ENCODE measurements at places on chromosomes 6 and 20.

DNA sequence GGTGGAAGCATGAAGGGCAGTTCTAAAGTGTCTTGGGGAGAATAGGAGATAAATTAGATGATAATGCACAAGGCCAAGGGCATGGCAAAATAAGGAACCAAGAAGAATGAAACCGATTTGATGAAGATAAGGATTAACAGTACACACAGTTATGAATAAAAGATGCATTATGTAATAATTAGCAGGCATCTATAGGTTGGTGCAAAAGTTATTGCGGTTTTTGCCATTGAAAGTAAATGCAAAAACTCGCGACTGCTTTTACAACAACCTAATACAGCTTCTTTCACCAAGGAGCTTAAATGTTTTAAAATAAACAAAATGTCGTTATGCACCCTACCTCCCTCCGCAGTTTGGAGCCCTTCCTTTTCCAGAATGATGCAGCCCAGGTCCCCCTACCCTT is 29.0 kb downstream of the MAS1 start:
- DNase-seq = no peak

DNA sequence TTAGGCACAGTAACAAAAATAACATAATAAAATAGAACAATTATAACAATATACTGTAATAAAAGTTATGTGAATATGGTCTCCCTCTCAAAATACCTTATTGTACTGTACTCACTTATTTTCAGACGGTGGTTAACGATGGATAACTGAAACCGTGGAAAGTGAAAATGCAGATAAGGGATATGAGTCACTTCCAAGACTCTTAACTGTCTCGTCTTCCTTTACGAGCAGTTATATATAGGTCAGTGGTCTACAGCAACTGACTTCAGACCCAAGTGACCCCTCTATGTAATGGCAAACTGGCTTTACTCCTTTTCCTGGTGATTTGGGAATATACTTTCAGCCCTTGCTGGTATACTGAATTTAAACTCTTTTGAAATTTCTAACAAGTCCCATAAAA is 261.4 kb downstream of the SLC35F1 start:
- no peak for DNase-seq

- no peak for DNase-seq
Measured at GRCh38 chr20:1671891-1672669, 14.5 kb upstream of the SIRPG start.

- no peak for DNase-seq
Measured at GRCh38 chr6:33236328-33236727, 28.0 kb downstream of the RING1 start.

DNA sequence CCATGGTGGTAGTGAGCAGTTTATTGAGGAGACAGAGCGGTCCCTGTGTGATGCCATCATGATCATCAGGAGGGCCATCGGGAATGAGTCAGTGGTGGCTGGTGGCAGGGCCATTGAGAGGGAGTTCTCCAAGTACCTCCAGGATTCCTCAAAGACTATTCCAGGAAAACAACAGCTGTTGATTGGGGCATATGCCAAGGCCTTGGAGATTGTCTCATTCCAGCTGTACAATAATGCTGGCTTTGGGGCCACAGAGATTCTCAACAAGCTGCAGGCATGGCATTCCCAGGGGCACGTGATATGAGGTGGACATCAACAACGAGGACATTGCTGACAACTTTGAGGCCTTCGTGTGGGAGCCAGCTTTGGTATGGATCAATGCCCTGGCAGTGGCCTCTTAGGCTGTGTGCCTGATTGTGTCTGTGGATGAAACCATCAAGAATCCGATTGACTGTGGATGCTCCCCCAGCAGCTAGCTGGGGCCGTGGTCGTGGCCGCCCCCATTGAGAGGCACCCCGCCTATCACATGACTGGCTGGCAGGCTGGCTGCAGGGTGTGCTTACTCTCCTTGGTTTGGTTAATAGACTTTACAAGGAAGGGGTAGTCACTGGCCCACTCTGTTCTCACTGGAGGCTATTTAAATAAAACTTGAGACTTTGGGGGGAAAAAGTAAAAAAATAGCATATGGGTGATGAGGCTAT is 16.7 kb downstream of the RAET1E start:
- no peak for DNase-seq

DNA sequence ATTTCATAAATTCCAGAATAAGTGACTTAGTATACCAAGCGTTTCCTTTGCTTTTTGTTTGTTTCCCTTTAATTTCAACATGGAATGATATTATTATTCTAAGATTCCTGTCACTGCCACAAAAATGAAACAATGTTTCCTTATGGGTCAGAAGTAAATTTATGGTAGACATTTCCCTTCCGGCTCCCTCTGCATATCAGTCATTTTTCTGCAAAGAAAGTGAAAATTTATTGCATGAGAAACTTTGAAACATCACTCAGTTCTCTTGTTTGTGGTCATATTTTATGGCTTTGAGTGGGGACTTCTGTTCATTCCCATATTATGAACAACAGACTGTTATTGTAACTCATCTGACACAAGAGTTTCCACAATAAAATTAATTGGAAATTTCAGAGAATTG is 97.8 kb downstream of the NKAIN2 start:
- DNase-seq = no peak

DNA sequence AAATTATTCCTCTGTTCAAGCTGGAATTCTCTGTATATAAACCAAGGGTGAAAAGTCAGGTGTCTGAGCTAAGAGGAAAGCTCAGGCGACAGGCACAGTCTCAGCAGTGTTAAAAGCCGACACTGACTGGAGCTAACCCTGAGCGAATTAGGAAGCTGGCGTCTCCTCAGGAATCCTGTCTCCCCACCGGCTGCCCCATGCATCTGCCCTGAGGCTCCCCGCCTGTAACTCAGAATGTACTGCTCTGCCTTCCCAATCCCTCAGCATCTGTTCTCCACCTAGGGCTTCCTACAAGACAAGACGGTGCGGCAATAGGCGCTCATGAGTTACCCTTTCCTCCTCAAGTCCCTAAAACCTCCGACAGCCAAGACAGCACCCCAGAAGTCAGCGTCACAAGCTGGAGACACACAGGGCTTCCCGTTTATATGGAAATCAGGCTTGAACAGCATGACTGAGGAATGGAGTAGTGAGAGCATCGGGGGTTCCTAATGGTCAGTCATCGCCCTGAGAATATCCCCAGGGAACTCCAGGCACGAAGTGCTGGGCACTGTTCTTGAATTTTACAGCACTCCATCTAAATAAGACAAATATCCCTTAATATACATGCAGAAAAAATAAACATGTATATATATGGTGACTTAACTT is 33.5 kb downstream of the WDR27 start:
- DNase-seq = no peak

DNA sequence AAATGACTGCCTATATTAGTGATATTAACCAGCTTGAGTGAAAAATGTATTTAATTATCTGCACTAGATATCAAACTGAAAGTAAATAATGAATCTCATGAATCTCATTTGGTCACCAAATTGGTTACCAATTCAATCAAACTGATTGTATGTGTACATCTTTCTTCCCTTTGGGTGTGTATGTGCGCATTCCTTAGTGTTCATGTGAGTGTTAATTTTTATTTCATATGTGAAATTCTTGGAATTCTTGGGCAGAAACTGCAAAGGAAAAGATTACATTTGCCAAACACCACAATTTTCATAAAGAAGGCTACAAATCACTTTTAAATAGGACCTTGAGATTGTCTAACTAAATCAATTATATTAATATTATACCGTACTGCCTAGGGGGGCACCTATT is 648.4 kb upstream of the MARCKS start:
- no peak for DNase-seq

DNA sequence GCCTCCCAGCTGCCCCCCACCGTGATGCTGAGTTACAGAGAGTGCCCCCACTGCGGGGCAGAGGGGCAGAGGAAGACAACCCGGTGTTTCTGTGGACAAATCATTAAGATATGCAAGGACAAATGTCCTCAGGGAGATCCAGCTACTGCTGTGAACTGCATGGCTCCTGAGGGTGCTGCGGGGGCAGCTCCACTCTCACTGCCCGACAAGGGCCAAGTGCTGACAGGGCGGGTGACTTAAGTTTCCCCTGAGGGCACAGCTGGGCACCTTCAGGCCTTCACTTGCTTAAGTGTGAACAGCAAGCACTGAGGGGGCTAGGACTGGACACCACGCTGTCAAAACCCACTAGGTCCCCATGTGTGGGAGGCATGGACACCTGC is 26.2 kb upstream of the TCFL5 start:
- DNase-seq = no peak

GRCh38 chr6:150898399-150899170 is 33.1 kb downstream of the MTHFD1L start:
- no peak for DNase-seq

Measured in activated CD4-positive, alpha-beta T cell treated with anti-CD3 and anti-CD28 coated beads, Interleukin-2, amount 50 U/mL, for 1 hour (primary cell).